ENCODE measurements at places on chromosomes 1 and 21.

GRCh38 chr21:32299695-32300094 lies 1.0 kb downstream of the MRAP start:
- DNase-seq: no peak

DNA sequence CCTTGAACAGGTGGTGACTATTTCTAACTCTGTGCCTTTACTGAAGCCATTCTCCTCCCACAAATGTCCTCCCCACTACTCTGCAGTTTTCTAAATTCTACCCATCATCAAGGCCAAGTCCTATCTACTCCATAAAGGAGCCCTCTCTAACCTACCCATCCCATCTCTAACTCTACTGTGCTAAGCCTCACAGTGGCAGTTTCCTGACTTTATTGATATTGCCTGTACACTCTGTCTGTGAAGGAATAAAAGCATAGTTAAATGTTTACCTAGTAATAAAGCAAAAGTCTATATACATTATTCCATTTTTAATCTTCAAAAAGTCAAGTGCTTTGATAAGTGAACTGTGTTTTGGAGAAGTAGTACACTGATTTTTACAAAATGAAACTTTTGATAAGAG lies 178.4 kb upstream of the HMCN1 start:
- no peak for DNase-seq

DNA sequence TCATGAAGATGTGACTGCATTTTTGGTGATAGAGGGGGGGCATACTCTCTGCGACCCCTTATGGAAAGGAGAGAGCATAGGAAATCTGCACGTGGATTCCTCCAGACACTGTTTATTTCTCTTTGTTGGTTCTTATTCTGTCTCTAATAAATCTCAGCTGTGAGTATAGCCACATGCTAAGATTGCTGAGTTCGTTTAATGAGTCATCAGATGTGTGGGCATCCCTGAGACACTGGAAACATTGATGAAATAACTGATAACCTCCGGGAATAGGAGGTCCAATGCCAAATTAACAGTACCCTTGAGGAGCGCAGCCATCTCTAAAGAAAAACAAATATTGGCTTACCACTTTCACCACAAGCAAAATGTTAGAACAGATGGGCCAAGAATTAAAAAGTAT lies 880.2 kb upstream of the NEGR1 start:
- DNase-seq: no peak

DNA sequence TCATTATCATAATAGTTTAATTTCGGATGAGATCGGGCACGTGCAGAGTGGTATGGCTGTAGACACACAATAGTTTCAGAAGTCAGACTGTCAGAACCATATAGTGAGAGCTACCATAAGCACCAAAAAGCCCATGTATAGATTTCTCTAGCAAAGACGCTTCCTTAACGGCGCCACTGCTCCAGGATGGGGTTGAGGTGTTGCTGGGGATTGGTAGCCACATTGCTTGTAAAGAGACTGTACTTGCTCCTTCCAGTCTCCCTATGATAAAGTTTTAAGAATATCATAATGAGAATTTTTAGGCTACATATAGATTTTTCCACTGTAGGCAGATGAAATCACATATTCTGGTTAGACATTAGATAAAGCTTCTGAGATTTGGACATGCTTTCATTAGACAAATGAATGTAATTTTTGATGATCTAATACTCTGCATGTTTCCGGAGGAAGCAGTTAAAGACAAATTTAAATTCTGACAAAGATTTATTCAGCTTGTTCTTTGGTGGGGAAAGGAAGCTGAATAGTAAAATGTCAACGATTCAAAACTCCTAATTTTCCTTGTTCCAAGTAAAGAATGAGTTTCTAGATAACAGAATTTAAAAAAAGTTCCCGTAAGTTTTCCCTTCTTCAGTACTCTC lies 77.7 kb downstream of the MAP3K7CL start:
- DNase-seq: no peak

GRCh38 chr1:118209648-118210047 lies 24.6 kb upstream of the SPAG17 start:
- DNase-seq: no peak

DNA sequence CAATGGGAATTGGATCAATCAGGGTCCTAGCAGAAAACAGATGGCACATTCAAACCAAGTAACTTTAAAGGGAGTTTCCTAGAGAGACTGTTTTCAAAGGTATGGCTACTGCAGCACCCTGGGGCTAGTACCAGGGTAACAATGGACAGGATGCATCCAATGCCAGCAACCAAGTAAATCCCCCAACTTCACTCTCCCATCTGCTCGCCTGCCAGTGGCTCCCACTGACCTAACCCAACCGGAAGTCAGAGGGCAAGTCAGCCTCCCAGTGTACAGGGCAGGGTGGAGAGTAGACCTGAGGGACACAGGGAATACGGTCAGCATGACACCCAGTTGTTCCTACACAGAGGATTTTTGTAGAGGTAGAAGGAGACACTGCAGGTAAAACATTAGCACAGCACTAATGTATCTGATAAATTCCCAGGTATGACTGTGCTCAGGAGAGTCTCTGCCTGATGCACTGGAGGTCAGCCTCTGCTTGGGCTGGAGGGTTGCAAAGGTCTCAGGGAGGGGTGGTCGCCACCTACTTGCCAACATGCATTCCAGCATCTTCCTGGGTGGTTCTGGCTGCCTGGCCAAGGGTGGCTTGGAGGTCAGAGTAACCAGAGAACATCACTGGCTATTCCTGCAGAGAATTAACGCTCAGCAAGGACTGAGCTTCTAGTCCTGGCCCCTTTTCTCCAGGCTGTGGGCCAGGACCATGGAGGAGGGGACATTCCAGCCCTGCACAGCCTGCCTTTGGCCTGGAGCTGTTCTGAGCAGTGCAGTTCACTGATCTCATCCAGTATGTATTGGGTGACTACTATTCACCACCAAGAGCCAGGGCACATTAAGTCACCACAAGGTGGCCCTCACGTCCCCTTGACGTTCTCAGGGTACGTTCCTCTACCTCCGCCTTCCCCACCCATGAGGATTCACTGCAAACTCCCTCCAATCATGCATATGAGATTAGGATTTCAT lies 5.1 kb upstream of the GJA4 start:
- peak; percentile 39 for DNase-seq

Data from KBM-7 (cell line).